Esophagus squamous epithelium (tissue), 5 donors: ENCODE measurements at places on chromosomes 13 and 19.

DNA sequence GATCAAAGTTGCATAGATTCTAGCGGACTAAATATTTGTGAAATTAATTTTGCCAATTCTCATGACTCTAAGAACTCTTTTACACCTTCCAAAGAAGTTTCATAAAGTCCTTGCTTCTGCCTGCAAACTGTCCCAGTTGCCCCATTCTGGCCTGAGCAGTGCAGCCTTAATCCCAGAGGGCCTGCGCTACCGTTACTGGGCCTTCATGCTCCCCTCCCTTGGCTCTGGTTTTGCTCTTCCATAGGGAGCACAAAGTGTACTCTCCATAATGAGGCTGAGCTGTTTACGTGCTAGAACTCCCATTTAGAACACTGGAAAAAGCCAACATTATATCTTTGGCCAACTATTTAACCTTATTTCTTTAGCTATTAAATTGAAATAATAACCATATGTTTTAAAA lies 2.1 kb downstream of the MTIF3 start:
- no peak for DNase-seq

DNA sequence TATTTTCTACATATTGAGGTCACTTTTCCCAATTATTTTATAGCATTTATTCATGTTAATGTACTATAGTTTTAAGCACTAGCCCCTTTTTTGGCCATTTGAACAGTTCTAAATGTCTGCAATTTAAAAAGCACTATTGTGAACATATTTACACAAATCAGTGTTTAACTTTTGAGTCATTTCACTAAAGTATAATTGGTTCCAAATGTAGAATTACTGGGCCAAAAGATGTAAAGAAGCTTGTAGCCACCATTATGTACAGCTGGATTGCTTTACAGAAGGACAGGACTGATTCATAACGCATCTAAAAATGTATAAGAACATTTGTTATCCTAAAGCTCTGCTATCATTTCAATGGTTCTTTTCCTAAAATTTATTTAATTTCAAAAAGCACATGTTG lies 16.6 kb upstream of the ATP12A start:
- no peak for DNase-seq

- no peak for DNase-seq
Measured at GRCh38 chr19:38057959-38058690, 151.1 kb downstream of the SIPA1L3 start.

DNA sequence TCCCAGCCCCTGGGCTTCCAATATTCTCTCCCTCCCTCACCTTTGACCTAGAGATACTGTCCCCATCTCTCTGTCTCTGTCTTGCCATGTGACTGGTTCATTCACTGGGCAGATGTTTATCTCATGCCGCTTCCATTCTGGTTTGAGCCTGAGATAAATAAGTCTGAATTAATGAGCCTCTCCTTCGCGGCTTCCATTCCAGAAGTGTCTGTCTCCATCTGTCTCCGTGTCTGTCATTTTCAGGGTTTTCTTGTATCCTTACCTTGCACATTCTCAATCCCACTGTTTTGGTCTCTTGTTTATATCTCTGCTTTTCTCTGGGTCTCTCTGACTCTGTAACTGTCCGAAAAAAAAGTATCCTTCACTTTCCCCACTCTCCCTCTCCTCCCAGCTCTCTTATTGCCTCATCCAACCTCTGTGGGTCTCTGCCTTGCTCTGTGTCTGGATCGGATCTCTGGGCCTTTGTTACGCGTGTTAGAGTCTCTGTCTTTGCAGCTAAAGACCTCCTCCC lies 4.3 kb downstream of the SPHK2 start:
- no peak for DNase-seq

DNA sequence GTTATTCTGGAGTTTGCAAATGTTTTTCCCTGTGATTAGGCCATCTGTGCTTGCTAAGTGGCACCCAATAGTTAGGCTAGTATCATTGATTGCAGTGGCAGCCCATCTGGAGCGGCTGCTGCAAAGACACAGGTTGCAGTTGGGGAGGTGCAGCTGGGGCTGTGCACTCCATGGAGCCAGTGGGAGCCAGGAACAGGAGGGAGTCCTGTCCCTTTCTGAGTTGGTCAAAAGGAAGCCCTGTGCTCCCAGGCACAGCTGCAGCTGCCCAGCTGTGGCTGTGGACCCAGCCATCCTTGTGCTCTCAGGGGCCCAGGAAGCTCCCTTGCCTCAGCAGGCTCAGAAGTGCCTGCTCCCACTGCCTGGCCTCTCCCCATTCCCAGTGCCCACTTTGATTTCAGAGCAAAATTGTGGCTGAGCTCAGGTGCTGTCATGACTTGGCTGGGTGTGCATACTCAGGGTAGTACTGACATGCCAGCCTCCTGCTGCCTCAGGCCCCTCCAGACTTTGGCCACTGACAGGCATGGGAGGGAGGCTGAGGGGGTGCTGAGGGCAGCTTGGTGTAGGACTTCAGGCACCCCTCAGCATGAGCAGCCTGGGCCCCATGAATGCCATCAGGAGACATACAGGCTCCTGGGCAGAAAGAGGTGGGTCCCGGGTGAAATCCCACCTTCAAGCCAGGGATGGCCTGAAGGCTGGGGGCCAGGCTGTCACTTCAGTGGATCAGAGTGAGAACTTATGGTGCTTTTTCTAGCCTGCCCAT lies 270.6 kb downstream of the PCDH20 start:
- DNase-seq, result no peak

DNA sequence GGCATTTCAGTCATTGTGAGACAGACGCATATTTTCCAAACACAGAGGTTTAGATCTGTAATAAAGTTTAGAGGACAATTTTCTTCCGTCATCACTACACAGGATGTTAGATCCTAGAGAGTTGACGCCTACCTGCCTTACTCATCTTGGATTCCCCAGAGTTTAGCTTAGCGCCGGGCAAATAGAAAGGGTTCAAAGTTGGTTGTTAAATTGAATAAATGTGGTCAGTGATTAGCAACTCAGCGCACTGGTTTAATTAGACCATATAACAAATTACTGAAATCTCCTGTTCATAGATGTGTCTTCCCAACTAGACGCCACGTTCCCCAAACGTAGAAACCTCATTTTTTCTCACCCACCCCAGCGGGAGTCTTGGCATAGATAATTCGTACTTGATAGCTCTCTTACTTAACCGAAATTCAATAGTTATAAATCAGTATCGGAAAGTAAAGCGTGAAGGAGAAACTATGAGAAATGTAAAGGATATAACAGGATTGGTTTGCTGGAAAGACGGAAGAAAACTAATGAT lies 726 bp upstream of the UFM1 start:
- DNase-seq, result no peak

DNA sequence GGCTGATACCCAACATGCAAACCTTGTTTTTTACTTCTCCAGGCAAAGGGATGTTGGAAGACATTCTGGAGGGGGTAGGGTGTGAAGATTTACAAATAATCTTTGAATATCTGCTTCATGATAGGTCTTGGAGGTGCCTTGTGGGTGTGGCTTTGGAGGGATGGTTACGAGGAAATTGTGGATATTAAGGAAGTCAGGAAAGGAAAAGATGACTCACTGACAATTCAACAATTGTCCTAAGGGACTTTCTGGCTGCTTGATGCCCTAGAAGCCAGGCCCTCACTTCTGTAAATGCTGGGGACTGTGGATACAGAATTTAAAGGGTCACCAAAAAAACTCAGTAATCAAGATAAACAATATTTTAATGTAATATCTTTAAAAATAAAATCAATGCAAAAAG lies 37.4 kb upstream of the ZNF527 start:
- no peak for DNase-seq

DNA sequence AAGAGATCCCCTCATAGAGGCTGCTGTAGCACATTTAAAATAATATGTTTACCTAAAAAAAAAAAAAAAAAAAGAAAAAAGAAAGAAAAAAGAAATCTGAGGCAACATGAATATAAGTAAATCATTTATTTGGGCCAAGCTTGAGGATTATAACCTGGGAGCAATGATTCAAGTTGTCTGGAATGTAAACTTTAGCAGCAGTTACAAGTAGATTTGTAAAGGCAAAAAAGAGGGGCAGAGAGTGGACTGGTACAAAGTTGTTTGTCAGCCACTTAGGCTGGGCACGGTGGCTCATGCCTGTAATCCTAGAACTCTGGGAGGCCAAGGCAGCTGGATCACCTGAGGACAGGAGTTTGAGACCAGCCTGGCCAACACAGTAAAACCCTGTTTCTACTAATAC lies 11.3 kb downstream of the ZNF43 start:
- DNase-seq, result no peak

GRCh38 chr19:38009650-38010242 lies 102.7 kb downstream of the SIPA1L3 start:
- DNase-seq, result no peak

DNA sequence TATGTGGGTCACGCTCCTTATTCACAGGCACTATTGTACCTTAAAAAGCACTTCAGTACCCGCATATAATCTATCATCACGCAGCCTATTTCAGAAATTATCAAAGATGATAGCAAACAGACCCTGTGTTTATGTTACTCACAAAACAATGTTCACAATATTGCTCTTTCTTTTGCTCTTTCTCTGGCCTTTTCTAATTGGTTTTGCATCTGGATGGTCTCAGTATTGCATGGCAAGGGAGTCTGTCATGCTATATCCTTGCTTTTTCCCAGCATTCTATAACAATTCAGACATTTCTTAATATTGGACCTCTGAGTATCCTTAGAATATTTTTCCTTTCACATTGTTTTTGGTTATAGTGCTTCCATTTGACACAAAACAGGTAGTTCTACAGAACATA lies 541.8 kb upstream of the KLF12 start:
- DNase-seq, result no peak

DNA sequence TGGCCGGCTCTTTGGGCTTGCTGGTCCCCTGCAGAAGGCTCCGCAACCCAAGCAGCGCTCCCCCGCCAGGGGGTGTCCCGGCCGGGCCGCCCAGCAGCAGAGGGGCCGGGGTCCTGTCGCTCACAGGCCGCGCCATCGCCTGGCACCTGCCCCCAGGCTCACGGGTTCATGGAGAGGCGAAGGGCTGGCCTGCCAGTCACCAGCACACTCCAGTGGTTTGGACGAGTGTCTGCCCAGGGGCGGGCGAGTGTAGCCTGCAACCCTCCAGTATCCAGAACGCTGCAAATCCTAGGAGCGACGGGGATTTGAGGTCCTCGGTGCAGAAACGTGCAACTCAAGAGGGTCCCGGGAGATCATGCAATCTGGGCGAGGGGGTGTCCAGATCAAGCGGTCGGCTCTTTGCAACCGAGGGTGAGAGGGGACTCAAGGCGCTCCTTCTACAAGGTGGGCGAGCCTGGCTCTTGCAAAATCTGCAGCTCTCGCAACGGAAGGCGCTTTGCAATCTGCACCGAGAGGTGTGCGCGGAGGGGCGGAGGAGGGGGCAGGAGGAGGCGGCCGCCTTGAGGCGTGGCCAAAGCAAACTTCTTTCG lies at the start of gene DBP:
TSS of gene DBP (minus strand) at position 521 of the 590 bp plus-strand sequence. CDS start at position 136, 385 bp downstream.
- DNase-seq, result peak; percentile 93

DNA sequence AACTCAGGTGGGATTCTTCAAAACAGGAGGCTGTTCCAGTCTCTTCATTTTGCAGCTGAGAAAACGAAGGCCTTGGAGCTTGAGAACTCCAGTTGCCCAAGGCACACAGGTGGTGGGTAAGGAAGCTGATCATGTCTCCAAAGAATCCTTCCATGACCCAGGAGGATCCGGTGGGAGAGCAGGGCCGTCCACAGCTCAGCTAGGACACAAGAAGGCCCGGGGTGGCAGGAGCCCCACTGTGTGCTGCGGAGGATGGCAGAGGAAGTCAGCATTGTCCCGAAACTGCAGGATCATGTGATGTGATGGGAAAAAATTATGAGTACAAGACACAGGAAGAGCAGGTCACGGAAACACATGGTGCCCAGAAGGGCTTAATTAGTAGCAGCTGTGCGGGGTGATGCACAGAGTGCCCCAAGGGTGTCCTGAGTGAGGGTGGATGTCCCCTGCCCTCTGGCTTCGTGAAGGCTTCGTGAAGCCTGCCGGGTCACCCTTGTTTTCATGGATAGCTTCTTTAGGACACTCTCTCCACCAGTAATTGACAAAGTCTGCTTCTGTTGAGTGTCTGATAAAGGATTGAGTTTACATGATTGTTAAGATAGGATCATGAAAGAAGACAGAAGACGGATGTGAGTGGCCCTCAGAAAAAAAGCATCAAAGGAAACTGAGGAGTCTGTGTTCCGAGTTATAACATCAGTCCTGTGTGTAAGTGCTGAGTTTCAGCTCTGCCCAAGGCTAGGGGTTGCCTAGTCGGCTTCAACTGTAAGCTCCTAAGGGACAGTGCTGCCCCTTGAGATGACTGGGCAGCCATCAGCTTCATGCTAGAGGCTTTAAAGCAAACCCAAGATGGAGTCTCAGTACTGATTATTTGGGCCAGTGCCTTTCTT lies 33.8 kb upstream of the SACS start:
- DNase-seq, result no peak

DNA sequence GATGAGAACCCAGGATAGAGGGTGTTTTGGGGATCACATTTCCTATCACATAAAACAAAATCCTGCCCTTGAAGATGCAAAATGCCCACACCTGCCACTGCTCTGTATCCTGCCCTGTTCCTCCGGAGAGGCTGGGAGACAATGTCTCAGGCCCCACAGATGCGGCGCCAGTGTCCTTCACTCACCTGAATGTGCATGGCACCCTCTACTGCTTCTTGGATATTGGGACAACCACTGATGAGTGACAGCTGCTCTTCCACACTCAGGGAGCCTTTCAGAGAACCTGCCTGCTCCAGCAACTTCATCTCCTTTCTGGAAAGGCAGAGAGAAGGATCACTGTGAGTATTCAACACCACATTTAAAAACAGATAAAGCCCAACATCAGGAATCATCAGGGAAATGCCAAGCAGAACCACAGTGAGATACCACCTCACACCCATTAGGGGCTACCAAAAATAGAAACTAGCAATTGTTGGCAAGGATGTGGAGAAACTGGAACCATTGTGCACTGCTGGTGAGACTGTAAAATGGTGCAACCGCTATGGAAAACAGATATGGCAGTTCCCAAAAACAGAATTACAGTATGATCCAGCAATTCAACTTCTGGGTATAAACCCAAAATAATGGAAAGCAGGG lies 36.4 kb downstream of the CRYL1 start:
- no peak for DNase-seq

GRCh38 chr13:99977912-99978798 lies 3.4 kb upstream of the ZIC2 start:
- no peak for DNase-seq

DNA sequence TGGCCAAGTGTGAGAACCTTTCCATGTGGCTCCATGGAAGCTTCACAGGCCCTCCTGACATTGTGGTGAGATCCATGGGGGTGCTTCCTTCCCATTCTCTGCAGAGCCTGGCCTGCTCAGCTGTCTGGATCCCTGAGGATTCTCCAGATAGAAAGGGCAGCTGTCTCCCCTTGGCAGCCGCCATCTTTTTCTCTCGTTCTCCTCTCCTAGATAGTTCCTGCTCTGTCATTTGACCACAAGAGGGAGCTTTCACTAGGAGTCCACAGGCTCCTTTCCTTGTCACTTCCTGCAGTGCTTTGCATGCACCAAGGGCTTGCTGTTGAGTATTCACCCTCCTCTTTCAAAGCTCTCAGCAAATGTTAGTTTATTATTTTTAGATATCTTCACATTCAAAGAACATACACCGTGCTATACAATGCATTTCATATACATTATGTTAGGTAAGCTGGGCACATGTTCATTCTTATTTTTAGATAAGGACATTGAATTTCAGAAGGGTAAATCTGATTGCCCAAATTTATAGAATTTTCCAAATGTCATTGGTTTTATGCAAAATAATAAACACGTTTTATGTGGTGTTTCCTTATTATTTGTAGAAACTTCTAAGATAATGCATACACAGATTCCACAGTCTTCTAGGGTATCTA lies 133.2 kb downstream of the FRY start:
- no peak for DNase-seq

GRCh38 chr19:14795078-14795721 lies 16.8 kb upstream of the ADGRE2 start:
- DNase-seq, result no peak
